Natural killer cell (primary cell): ENCODE measurements at places on chromosomes 2 and 18.

GRCh38 chr2:44496130-44496529, 134.4 kb downstream of the CAMKMT start:
- no peak for DNase-seq

DNA sequence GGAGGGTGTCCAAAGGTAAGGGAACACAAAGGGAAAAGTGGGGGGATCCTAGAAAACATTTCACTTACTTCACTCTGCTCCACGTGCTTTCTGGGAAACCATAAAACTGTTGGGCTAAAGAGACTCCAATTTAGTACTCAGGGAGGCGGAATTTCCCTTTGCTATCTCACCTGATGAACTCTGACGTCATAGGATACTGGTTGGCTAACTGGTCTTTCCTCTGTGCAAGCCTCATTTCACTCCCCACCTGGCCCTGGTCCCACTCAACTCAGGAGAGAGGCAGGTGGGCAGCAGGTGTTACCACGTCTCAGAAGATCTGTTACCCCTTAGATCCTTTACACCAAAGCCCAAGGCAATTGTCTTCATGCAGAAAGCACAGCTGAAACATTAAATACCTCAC, 51.8 kb upstream of the PMAIP1 start:
- DNase-seq: no peak

GRCh38 chr18:34936772-34937171, 104.4 kb upstream of the MAPRE2 start:
- DNase-seq: no peak

GRCh38 chr2:4219101-4219500, 515.7 kb downstream of the DCDC2C start:
- DNase-seq: no peak

GRCh38 chr18:52150050-52150449, 189.9 kb upstream of the DCC start:
- DNase-seq: no peak

DNA sequence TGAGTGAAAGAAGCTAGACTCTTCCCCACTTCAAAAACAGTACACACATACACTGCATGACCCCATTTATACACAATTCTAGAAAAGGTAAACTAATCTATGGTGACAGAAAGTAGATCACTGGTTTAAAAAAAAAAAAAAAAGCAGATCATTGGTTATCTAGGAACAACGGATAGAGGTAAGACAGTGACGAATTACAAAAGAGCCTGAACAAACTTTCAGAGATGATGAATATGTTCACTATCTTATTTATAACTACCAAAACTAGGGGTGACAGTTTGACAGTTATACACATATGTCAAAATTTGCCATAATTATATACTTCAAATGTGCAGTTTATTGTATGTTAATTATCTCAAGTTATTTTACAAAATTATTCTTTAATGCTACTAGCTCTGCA, 27.5 kb downstream of the MAP3K2 start:
- DNase-seq: no peak

GRCh38 chr2:212682937-212683336, 144.3 kb upstream of the ERBB4 start:
- no peak for DNase-seq

DNA sequence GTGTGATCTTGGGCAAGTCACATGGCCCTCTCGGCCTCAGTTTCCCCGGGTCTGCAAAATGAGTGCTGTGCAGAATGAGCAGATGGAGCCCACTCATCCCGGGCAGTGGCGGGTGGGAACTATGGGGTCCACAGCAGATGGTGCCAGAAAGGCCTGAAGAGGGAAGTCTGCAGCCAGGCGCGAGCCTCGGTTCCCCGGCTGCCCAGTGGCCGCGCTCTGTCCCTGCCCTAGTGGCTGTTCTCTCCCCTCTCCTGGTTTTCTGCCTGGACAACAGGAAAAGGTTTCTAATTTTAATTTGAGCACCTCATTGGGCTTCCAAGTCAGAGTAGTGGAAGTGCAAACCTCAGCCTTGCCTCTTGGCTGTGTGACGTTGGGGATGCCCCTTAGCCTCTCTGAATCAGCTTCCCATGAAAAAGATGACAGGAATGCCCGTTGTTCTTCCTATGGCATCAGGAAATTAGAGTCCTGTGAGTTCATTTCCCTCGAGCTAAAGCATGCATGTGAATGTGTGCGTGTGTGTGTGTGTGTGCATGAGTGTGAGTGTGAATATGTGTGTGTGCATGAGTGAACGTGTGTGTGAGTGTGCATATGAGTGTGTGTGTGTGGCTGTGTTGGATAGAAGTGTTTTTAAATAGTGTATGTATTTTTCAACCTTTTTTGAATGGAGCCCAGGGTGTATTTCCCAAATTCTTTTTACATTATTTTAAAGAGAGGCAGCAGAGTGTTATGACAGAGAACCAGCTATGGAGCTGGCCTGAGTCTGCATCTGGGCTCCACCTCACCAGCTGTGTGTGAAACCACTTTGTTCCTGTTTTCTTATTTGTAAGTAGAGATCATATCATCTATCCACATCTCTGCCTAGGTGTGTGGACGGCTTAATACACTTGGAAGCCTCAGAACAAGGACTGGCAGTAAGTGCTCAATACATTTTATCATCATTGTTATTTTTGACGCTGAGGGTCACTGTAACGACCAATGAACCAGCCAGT, 41.3 kb downstream of the RRM2 start:
- no peak for DNase-seq

- DNase-seq: no peak
These were observed 1384.3 kb upstream of the NXPH2 start for GRCh38 chr2:140164449-140164848.
